ENCODE measurements at places on chromosomes 5 and 9.
A peak's percentile ranks its signal among the peaks of the same experiment; 100 is the strongest.

GRCh38 chr5:151683986-151684588, 2.6 kb downstream of the SPARC start:
- no peak for DNase-seq

DNA sequence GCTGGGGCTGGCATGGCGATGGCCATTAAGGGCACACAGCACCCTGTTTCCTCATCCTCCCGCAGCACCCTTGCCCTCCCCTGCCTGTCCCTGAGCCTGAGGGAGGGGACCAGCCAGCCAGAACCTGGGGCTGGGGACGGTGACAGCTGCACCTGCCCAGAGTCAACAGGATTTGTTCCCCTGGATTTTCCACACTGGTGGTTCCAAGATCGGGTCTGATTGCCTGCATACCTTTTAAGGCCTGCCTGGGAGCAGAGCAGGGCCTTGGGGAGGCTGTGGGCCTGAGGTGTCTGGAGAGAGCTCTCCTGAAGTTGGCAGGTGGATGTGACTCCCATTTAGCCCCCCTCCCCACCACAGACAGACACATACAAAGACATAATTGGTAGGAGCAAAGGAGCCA, 61.0 kb upstream of the C5orf58 start:
- no peak for DNase-seq

DNA sequence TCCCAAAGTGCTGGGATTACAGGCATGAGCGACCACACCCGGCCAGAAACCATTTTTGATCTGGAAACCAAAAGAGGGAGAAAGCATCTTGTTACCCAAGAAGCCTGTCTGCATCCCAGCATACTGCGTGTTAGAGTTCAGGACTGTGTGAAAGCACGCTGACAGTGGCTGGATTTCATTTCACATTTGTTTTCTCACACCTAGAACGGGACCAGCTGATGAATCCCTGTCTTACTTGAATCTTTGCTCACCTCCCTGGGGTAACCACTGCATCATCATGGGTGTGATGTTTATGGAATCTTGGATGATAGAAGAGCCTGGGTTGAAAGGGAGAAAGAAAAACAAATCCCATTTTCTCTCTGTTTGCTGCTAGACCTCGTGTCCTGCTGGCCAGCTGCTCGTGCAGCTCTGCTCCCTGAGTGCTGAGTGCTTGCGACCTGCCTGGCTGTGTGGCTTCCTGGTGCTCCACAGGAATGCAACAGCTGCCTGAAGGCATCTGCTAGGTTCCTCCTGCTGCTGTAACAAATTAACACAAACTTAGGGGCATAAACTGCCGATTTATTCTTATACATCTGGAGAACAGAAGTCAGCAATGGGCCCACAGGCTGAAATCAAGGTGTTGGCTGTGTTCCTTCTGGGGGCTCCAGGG, 378.3 kb upstream of the DAP start:
- no peak for DNase-seq

GRCh38 chr9:19138084-19138483, 10.8 kb upstream of the PLIN2 start:
- no peak for DNase-seq

GRCh38 chr5:170565072-170565471, 61.3 kb downstream of the KCNIP1 start:
- peak; percentile 34 for DNase-seq

GRCh38 chr5:69084903-69085302, 8.9 kb upstream of the SLC30A5 start:
- no peak for DNase-seq

- no peak for DNase-seq
Observed at GRCh38 chr5:103693517-103693916, 130.9 kb upstream of the NUDT12 start.

DNA sequence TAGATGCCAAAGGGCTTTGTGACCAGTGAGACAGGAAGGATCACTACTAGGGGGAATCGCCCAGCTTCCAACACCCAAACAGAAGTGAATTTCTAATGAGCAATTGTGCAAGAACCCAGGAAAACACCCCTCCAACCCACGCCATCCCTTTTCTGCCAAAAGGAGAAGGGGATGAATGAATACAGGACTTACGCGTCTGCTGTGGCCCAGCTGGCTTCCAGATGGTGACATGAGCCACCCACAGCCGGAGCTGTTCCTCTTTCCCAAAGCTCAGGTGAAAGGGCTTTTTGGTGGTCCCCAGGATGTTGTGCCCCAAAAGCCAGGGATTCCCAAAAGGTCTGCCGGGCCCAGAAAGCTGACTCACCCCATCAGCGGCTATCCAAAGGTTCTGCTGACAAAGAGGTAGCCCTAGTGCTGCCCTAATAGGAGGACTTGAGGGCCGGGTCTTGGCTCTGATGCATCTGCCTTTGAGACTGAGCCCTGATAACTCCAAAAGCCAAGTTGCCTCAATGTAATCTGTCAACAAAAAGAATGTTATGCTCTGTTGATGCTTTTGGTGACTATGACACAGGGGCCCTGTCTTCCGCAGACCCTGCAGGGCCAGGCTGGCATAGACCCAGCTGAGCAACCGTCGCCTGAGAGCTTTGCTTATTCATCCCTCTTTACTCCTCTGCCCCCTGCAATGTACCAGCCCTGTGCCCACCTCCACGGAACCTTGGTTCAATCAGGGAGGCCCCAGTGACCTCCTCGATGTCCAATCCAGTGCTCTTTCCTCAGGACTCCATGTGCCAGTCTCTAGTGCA, 14.5 kb downstream of the GSN start:
- DNase-seq, result no peak

- DNase-seq, result peak; percentile 5
Observed at GRCh38 chr9:138105561-138106505, 228.3 kb downstream of the CACNA1B start.

GRCh38 chr5:166068547-166069335, 2222.7 kb upstream of the WWC1 start:
- no peak for DNase-seq

DNA sequence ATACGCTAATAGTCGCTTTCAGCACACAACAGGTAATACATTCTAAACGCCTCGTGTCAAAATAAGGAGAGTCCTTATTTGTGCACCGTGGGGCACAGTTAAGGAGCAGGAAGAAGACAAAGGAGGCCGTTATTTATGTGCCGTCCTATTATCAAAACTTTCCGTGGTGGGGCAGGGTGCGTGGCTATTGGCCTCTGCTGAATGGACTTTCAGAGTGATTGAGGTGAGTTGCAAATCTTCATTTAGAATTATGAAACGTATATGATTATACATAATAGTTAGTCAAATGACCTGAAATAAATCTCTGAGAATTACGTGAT, 833 bp downstream of the C5orf24 start:
- DNase-seq, result no peak

DNA sequence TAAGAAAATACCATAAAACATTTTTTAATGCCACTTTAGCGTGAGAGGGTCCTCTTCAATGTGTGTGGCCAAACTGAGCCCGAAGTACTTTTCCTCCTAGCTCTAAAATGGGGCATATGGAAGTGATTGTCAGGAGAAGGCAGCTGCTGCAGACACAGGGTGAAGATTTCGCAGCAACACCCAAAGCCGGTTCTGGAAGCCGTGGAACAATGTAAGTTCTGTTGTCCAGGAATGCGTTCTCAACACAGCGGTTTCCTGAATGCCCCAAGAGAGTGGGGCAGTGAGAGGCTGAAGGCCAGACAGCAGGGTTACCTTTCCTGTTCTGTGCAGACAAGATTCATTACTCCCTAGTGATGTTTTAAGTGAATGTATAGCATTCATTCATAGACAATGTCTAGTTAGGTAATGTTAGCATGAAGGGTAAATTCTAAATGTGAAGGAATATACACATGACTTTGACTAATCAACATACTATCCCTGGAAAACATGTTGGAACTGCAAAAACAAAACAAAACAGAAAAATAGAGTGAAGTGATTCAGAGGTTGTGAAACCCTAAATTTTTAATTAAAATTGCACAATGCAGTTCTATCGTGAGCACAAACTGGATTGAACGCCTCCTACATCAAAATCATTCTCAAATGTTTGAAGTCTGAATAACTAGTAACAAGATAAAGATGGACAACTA, 197.0 kb upstream of the SEMA6A start:
- DNase-seq, result no peak

GRCh38 chr9:4836676-4837075, 43.9 kb downstream of the RCL1 start:
- no peak for DNase-seq

DNA sequence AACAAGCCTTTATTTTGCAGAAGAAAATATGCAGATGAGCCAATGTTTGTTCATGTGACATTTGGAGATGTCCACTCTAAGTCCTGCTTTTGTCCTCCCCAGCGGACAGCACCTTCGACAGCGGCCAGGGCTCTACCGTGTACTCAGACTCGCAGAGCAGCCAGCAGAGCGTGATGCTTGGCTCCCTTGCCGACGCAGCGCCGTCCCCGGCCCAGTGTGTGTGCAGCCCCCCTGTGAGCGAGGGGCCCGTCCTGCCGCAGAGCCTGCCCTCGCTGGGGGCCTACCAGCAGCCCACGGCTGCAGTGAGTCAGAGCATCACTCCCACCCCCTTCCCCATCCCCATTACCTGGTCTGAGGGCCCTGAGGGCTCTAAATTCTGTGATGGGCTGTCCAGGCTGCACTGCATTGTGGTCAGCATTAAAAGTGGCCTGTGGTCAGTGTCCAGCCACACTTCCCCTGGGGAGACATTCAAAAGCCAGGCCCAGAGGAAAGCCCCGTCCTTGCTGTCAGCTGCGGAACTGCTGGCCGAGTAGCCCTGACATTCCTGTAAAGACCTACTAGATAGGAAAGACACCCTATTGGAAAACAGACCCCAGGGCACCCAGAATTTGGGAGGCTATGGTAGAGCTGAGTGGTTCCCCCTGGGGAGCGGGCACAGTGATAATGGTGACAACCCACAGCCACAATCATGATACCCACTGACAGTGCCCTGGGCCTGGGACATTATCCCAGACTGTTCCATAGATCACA, 69.0 kb downstream of the WNK2 start:
- DNase-seq, result no peak

- no peak for DNase-seq
Observed at GRCh38 chr5:133041157-133041784, 10.5 kb upstream of the HSPA4 start.

DNA sequence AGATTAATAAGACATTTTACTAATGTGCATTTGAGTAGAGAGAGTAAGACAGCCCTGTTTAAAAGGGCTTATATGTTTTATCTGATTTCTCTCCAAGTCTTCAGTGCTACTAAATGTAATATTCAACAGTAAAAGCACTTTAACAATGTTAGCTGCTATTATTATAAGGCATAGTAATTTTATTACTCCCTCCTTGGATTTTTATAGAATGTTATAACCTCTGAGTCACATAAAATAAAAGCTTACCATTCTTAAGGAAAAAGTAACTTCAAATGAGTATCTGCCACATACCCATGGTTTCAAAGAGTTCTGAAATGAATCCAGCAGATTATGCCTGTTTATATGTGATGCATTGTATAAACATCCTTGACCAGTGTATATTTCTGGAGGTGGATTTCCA, 19.0 kb downstream of the SPDL1 start:
- no peak for DNase-seq

- no peak for DNase-seq
Observed at GRCh38 chr9:38215465-38215864, 146.4 kb upstream of the SHB start.

DNA sequence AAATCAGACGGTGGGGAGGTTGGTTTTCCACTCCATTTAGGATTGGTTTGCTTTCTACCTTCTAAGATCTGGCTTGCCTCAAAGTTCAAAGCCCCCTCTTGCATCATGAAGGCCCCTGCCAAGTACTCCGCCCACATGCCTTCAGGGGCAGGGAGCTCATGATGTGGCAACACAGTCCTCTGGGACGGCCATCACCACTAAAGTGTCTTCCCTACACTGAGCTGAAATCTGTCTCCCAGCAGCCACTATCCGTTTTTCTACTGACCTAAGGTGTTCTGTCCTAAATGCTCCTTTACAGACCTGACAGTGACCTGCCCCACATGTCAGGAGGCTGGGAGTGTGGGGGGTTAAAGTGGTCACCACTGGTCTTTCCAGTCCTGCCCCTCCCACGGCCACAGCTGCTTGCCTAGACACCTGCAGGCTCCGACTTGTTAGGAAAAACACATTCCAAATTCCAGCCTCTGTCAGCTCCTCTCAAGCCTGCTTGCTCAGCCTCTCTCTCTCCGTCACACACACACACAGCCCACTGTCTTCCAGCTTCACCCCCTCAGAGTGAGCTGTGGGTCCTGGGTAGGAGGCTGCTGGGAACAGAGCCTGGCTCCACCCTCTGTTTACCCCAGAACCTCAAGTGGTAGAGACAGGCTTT, 44.9 kb downstream of the SHB start:
- peak; percentile 49 for DNase-seq
